ENCODE measurements at places on chromosomes 7 and 10. TPM values are rescaled to one million over a fixed set of nuclear protein-coding genes. Genes with fewer than 3 reads are reported as not detected.

Gene AGBL3
- total RNA-seq, result 1.8 TPM

Gene CPN1
- total RNA-seq, result not detected

Gene BAG3
- total RNA-seq, result 7.1 TPM

Gene GPR15LG
- 0.53 TPM for total RNA-seq

Gene PPP1R3C
- 17.4 TPM for total RNA-seq

Gene CLDN4
- 126 TPM for total RNA-seq
